ENCODE measurements at places on chromosomes 12 and 14.

GRCh38 chr12:25332143-25332542 is 81.4 kb upstream of the KRAS start:
- DNase-seq: no peak

DNA sequence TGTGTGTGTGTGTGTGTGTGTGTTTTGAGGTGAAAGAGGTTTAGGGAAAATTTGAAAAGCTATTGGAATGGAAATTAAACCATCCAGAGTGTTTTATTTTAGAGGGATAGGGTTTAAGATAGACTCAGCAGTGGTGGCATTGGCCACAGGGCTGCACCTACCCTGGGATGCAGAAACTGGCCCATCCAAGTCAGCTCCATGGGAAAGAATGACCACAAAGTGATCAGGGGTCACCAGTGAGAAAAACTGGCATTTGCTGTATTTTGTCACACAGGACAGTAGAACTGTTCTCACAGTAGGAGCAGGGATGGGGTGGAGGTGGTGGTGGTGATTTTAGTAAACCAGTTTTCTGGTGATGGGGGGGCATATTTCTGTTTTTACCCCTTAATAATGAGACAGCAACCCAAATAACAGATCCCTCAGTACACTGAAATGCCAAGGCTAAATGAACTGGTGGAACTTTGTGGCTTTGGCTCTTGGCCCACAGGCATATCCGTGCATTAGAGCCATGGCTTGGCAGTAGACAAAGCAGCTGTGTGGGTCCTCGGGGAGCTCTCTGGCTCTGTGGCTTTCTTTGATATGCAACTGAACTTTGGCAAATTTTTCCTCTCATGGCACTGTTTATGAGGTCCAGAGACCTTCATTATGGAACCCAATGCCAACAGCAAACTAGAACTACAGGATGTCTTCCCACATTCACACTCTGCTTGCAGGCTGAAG is 348.3 kb downstream of the ZFP36L1 start:
- DNase-seq: no peak

- no peak for DNase-seq
Measured at GRCh38 chr14:79253576-79253975, 957.7 kb downstream of the DIO2 start.

DNA sequence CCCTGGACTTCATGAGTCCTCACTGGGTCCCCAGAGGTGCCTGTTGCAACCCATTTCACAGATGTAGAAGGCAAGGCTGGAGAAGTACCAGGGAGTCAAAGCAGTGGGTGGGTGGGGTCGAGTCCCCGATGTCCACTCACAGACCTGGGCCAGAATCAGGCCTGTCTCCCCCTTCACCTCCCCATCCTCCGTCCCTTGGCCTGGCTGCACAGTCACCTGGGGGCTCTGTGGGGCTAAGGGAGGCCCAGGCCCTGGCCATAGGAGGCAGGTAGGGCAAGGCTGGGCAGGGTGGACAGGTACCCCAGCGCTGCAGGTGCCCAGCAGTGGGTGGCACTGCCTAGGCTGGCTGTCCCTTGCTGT is 29.5 kb downstream of the RTL1 start:
- no peak for DNase-seq

DNA sequence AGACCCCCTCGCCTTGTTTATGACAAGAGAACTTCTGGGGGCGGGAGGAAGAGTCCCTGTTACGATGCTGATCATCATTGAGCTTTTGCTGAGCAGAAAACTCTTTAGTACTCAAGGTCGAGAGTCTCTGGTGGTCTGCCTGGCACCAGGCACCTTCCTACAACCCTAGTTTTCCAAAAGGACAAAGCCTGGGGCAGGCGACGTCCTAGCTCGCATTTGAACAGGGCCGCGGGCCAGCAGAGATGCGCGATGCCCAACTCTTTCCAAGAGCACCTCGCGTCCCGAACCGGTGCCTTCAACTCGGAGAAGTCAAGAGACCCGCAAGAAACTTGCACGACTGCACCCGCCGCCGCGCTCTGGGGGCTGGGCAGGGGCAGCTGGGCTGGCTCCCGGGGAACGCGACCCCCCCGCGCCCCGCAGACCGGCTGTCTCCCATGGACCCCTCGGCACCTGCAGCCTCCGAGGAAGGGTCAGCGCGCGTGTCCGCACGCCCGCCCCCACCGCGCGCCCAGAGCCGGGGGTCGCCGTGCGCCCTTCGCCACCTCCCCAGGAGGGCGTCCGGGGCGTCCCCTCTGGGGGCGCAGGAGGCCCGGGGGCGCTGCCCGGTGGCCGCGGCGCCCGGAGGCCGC is 377 bp upstream of the BCL7A start:
- no peak for DNase-seq

GRCh38 chr14:71789005-71789404 is 143.2 kb upstream of the RGS6 start:
- no peak for DNase-seq

DNA sequence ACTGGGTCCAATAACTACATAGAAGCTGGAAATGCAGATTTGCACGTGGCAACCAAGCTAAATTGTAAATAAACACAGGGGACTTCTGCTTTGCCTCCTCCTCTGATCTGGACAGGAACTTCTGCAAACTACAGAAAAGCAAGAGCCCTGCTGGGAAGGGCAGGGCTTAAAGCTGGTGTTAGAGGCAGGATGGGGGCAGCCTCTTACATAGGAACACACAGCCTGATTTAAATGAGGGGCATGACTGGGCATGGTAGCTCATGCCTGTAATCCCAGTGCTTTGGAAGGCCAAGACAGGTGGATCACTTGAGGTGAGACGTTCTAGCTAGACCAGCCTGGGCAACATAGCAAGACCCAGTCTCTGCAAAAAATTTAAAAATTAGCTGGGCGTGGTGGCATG is 46.7 kb downstream of the ERH start:
- DNase-seq: no peak

GRCh38 chr12:4330203-4330602 is 9.2 kb downstream of the TIGAR start:
- no peak for DNase-seq

GRCh38 chr14:77043984-77044485 is 15.5 kb upstream of the IRF2BPL start:
- no peak for DNase-seq

- no peak for DNase-seq
Measured at GRCh38 chr14:87628780-87629179, 364.2 kb downstream of the GALC start.
